Activated CD8-positive, alpha-beta memory T cell treated with anti-CD3 and anti-CD28 coated beads for 4 hours (primary cell): ENCODE measurements at places on chromosomes 11 and 22.

GRCh38 chr22:30301995-30302809, 12.9 kb upstream of the CASTOR1 start:
- no peak for DNase-seq

DNA sequence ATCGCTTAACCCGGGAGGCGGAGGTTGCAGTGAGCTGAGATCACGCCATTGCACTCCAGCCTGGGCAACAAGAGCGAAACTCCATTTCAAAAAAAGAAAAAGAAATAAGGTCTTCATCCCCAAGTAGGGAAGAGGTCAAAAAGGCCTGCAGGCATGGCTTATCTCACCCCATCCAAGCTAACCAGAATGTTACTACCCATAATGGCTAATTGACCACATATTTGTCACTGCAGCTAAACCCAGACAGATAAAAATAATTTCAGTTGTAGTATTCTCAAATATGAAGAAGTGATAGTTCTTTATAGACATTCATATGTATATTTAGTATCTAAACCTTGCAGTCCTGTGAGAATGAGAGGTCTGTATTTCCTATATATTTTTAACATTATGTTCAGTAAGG, 17.8 kb downstream of the PIWIL4 start:
- DNase-seq = no peak

- DNase-seq = peak; percentile 94
These were observed 1.5 kb downstream of the LGALS1 start for GRCh38 chr22:37676736-37677492.

- DNase-seq = no peak
These were observed 877 bp downstream of the SLC25A17 start for GRCh38 chr22:40818192-40818746.

DNA sequence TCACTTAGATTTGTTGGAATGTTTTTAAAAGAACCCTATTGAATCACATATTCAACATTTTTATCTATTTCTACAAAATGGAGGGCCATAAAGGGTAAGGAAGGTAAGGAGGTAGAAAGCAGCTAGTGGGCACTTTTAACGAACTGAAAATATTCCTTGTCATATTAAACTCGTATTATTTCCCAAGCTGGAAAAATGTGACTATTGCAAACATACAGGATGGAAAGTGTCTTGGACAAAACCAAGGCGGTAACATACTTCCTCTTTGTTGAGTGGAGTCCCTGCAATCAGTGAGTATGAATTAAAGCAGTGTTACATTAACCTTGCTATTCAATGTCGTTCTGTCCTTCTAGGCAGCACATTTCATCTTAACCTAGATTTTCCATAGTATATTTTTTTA, 165.6 kb downstream of the RCN1 start:
- no peak for DNase-seq

- no peak for DNase-seq
These were observed at the start of gene LRRN4CL for GRCh38 chr11:62689421-62690183. Gene LRRN4CL (minus strand): TSS chr11:62689530. CDS start chr11:62688508, 1,022 bp downstream.

DNA sequence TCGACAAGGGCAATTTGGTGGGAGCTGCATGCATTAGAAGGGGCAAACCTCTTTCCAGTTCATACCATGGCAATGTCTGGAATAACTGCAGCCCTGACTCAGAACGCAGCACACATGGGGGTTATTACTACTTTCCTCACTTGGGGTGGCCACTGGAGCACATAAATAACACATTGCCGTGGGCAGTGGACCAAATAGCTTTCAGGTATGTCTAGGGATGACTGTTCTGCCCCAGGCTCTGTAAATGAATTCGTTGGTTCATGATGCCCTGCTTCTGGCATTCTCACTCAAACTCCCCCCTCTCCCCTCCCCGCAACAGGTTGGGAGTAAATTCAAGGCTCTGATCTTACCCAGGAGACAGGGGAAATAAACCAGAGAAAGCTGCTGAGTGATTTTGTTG, 238.0 kb upstream of the PLET1 start:
- no peak for DNase-seq

DNA sequence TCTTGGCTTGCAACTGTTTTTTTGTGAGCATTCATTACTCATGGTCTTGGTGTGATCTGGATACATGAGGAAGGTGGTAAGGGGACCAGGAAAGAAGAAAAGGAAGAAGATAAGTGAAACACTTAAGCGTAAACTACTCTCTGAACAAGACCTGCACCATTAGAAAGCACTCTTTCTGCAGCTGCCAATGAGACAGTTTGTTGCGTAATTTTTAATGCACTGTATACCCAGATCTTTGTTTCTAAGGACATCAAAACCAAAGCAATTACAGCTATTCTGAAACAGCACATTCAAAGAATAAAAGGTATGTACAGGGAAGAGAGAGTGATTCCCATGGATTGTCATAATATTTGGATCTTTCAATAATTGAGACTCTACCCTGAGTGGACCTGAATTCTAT, 147.4 kb downstream of the BLID start:
- no peak for DNase-seq
